ENCODE measurements at places on chromosomes 4 and X.

DNA sequence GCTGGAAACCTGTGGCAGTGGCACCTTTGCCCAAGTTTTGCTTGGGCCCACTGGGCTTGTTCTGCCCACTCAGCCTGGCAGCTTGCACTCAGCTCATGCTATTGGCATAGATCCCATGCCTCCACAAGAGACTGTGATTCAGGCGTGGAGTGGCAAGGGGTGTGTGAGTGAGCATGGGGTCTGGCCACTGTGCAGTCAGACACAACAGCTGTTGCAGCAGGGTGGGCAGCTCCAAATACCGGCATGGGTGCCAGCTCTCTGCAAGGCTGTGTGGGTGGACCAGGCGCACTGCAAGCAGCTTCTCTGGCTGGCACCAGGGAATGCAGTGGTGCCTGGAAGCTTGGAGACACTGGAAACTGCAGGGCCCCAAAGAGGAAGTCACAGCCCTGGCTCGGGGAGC lies 27.4 kb upstream of the DIPK2B start:
- DNase-seq: no peak

- DNase-seq: no peak
Observed at GRCh38 chr4:184275766-184276165, 58.1 kb upstream of the ENPP6 start.

DNA sequence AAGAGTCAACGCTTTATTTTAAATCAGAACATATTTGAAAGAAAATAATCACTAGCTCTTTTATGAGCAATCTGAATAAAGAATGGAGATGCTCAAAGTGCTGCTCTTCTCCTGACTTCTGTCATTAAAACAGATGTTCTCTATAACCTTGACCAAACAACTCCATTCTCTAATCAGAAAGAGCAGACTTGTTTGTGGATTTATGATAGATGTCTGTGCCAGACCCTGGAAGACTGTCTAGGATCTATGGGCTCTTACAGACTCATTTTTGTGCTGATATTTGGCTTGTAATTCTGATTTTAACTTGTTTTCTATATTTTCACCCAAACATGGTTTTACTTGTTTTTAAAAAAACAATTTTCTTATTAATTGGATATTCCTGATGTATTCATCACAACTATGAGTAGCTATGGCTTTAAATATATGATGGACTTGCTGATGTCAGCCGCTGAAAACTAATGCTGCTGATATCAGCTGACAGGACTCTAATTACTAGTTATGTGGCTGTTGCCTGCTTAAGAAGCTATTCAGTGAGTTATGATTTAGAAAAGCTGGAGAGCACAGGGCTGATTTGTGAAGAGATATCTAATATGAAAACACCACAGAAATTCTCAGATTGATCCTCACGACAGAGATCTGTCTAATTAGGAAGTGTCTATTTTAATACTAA lies 31.6 kb upstream of the MAML3 start:
- no peak for DNase-seq

DNA sequence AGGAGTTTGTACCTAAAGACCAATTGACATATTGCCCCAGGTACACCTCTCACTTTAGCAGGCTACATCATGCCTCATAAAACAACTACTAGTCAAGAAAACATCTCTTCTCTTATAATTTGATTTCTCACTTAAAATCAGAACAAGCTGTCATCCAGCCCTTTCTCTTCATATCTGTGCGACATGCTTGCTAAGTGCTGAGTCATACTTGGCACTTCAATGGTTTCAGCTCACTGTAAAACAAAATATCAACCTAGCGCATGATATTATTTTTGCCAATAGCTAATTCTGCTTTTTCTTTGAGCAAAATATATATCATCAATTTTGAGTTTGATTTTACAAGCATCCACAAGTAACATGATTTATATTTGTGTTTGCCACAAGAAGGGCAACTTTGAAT lies 27.9 kb upstream of the FUNDC1 start:
- no peak for DNase-seq

DNA sequence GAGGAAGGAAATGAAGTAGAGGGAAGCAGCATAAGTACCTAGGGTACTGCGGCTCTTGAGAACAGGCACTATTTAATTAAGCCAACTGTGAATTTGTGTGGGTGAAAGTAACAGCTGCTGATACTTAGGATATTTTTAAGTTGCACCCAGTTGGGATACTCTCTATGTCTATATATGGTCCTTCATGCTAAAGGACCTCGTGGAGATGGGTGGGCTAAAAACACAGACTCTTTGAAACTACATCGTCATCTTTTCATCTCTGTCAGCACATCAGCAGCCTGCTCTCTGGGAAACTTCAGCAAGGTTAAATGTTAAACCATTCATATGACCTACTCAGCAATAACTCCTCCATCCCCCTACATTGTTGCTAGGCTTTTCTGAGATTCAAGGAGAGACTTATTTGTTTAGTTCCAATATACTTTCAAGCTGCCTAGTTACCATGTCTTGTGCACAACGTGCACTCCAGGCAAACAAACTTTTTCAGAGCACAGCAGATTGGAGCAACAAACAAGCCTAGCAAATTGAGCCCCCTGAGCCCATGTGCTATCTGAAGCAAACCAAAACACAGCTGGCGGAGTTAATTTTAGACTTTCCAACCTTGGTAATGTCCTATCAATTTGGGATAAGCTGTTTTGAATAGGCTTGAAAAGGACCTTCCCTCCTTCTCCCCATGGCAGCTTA lies 6.2 kb upstream of the MOB1B start:
- DNase-seq: no peak

- no peak for DNase-seq
Observed at GRCh38 chr4:82136161-82136801, 237.5 kb downstream of the HNRNPD start.
